ENCODE measurements at places on chromosomes 12 and 14.

- no peak for DNase-seq
These were observed 216.3 kb downstream of the ERC1 start for GRCh38 chr12:1207276-1207675.

DNA sequence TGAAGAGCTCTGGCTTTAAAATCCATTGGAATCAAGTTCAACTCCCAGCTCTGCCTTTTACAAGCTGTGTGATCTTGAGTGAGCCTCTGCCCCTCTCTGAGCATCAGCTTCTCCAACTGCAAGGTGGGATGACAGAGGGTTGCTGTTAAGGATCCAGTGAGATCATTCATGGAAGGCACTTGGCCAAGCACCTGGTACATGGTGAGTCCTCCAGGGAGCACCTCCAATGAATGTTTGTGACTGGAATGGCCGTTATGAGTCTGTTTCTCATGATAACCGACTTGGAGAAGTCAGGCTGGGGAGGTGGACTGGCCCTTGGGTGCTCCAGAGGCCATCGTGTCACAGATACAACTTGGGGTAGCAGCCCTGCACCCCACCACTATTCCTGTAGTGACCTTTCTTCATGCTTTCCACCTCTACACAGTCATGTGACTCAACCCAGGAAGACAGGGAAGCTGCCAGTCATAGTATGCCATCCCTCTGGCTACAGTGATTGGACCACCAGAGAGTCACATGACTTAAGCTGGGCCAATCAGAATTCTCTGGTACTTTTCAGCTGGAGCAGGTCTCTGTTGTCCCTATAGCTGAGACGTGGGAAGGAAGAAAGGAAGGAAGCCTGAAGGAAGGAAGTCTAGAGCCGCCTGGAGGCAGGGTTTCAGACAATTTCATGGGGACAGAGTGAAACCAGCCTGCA lies 146.5 kb upstream of the MYL2 start:
- DNase-seq = peak; percentile 20

- DNase-seq = no peak
These were observed 364.9 kb downstream of the GALC start for GRCh38 chr14:87628129-87628528.

DNA sequence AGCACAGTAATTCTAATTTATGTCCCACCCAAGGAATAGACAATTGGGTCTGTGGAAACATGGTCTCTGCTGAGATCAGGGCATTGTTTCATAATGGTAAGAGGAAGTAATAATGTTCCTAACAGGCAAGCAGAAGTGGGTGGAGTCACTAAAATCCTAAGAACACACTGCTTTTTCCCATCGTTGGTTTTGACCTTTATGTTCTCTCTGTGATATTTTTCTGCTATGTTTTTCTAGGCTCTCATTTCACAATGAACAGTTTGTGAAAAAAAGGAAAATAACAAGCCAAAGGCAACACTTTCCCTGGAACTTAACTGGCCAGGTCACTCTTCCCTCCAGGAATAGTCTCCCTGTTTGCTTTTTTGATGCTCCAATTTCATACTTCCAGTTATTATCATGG lies 80.6 kb upstream of the OVCH1 start:
- DNase-seq = no peak

DNA sequence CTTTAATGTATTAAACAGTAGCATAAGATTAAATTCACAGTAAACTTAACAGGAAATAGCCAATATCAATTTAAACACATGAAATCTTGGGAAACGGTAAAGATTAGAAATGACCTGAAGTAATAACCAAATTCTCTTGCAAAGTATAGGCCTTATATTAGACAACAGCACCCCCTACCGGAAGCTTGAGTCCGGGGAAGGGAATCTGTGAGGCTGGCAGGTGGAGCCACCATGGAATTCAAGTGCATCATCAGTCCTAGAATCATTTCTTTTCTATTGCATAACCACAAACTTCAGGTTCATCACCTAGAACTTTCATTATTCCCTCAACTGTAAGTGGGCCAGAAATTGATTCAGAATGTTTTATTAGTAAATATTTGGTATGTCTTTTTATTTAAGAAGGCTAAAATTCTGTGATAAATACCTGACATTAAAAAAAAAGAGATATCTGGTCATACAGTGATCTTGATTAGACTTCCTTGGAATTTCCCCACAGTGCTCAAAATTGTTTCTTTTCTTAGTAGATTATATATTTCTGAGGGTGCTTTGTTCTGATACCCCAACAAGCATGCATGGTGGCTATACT lies 48.6 kb downstream of the AP5M1 start:
- DNase-seq = peak; percentile 74

DNA sequence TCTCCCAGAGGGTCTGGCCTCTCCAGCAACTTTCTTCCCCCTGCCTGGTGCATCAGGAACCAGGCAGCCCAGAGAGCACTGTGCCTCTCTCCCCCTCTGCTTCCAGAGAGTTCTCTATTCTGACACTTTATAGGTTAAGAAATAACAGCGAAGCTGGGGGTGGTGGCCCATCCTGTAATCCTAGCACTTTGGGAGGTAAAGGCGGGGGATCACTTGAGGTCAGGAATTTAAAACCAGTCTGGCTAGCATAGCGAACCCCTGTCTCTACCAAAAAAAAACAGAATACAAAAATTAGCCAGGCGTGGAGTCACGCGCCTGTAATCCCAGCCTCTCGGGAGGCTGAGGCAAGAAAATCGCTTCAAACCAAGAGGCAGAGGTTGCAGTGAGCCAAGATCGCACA lies 58.3 kb downstream of the ESRRB start:
- no peak for DNase-seq

DNA sequence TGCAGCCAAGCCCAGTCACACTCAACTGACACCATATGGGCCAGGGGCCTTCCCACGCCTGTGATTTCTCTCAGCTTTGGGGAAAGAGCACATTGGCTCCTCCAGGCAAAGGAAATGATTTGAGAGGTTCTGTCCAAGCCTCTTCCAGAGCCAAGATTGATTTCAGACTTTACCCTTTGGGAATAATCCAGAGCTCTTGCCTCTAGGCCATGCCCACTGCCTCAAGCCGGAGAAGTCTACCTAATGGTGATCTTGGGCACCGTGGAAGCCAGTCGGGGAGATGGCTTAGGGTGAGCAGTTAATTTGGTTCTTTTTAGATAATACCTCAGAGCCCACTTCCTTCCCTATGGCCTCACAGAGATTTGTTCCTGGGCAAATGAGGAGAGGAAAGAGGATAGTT lies 45.0 kb upstream of the NUAK1 start:
- DNase-seq = no peak

DNA sequence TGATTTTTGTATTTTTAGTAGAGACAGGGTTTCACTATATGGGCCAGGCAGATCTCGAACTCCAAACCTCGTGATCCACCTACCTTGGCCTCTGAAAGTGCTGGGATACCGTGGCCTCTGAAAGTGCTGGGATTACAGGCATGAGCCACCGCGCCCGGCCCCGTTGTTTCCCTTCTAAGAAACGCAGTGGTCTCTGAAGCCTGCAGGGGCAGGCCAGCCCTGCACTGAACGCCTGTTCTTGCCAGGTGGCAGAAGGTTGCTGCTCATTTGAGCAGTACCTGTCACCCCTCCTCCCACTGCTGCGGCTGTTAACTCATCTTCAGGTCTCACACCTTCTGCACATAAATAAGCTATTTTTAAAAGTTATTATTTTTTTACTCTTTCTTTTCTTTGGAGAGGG lies 24.3 kb downstream of the GPRC5A start:
- DNase-seq = no peak

GRCh38 chr14:92670160-92670559 lies 78.3 kb downstream of the LGMN start:
- DNase-seq = peak; percentile 47

GRCh38 chr14:56889705-56890104 lies 79.4 kb upstream of the OTX2 start:
- no peak for DNase-seq

GRCh38 chr12:6200256-6201212 lies at the start of gene CD9:
Gene CD9, plus strand, starts transcription at chr12:6200400. Its CDS starts 100 bp downstream, at chr12:6200500.
- DNase-seq = peak; percentile 89

GRCh38 chr12:2353281-2353680 lies 300.5 kb downstream of the CACNA1C start:
- no peak for DNase-seq

- DNase-seq = no peak
These were observed 136.0 kb upstream of the IFNG-AS1 start for GRCh38 chr12:67853204-67853603.

- DNase-seq = no peak
These were observed 403.7 kb downstream of the SLC6A15 start for GRCh38 chr12:84508851-84509260.

GRCh38 chr12:129467726-129468125 lies 436.1 kb downstream of the TMEM132D start:
- DNase-seq = no peak

DNA sequence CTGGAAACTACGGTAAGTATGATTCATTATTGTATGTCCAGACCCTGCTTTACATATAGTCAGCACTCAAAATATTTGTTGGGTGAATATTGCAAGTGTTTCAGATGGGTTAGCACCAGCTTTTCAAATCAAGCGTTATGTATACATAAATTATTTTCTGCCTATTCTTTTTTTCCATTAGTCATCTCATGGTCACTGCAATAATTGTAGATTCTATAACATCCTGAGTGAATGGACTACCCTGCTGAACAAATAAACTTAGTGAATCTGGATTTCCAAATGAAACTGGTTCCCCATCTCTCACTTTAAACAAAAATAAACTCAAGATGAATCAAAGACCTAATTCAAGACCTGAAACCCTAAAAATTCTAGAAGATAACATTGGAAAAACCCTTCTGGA lies 152.3 kb downstream of the DIO2 start:
- DNase-seq = no peak

DNA sequence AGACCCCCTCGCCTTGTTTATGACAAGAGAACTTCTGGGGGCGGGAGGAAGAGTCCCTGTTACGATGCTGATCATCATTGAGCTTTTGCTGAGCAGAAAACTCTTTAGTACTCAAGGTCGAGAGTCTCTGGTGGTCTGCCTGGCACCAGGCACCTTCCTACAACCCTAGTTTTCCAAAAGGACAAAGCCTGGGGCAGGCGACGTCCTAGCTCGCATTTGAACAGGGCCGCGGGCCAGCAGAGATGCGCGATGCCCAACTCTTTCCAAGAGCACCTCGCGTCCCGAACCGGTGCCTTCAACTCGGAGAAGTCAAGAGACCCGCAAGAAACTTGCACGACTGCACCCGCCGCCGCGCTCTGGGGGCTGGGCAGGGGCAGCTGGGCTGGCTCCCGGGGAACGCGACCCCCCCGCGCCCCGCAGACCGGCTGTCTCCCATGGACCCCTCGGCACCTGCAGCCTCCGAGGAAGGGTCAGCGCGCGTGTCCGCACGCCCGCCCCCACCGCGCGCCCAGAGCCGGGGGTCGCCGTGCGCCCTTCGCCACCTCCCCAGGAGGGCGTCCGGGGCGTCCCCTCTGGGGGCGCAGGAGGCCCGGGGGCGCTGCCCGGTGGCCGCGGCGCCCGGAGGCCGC lies 377 bp upstream of the BCL7A start:
- DNase-seq = peak; percentile 33
